ENCODE measurements at places on chromosomes 2 and 18.

GRCh38 chr2:199798831-199799580 is 52.0 kb downstream of the FTCDNL1 start:
- DNase-seq, result peak; percentile 57

DNA sequence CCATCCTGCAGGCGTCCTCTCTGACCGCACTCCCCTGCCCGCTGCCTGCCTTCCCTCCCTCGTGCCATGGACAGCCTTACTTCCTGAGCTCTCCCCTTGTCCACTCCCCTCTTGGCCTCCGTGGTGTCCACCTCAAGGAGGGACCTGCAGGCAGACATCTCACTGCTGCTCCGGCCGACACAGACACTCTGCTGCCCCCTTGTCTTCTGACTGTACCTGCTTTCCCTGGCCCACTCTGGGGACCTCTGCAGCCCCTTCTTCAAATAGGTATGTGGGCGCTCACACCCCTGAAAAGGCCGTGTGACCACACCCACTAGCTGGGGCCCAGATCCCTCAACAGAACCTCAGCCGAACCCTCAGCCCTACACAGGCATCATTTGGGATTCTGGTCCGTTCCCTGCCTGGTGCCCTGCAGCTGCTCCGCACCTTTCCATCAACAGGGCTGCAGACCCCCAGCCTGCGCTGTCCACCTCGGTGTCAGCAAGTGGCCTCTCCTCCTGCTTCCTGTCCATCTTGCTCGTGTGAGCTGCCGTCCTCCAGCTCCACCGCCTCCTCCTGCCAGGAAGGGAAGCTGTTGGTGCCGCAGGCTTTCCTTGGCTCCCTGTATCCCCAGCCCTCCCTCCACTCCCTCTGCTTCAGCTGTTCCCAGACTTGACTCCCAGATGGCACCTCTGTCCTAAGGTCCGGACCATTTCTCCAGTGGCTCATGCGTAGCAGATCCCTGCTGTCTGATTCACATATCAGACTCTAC is 94.1 kb downstream of the KLHL29 start:
- DNase-seq, result no peak

GRCh38 chr2:173401716-173402326 is 47.1 kb downstream of the CDCA7 start:
- DNase-seq, result no peak

GRCh38 chr2:119659601-119660342 is 19.2 kb upstream of the TMEM177 start:
- DNase-seq, result no peak

- DNase-seq, result no peak
Measured at GRCh38 chr2:213766465-213766901, 482.2 kb downstream of the SPAG16 start.

GRCh38 chr2:727071-727470 is 49.9 kb upstream of the TMEM18 start:
- no peak for DNase-seq

- no peak for DNase-seq
Measured at GRCh38 chr2:241985986-241986329, 116.4 kb downstream of the RTP5 start.

- no peak for DNase-seq
Measured at GRCh38 chr2:176395273-176395854, 126.1 kb downstream of the MTX2 start.

GRCh38 chr2:30784682-30785081 is 22.6 kb downstream of the CAPN13 start:
- no peak for DNase-seq

DNA sequence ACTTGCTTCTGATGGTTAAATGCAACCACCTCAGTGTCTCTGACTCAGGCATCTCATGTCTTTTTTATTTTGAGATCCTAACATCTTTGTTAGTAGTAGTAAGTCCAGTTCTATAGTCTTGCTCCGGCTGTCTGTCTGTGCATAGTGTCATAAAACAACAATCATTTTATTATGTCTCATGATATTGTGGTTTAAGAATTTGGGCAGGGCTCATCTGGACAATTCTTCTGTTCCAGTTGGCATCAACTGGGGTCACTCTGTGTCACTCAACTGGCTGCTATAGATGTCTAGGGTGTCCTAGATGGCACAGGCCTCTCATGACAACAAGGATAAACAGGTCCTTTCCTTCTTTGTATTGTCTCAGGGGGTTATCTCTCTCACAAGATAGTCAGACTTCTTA is 299.6 kb upstream of the ZNF521 start:
- no peak for DNase-seq

GRCh38 chr18:80196528-80197320 is 50.6 kb downstream of the PARD6G start:
- no peak for DNase-seq

- no peak for DNase-seq
Measured at GRCh38 chr18:45166836-45167551, 448.3 kb upstream of the SLC14A2 start.

DNA sequence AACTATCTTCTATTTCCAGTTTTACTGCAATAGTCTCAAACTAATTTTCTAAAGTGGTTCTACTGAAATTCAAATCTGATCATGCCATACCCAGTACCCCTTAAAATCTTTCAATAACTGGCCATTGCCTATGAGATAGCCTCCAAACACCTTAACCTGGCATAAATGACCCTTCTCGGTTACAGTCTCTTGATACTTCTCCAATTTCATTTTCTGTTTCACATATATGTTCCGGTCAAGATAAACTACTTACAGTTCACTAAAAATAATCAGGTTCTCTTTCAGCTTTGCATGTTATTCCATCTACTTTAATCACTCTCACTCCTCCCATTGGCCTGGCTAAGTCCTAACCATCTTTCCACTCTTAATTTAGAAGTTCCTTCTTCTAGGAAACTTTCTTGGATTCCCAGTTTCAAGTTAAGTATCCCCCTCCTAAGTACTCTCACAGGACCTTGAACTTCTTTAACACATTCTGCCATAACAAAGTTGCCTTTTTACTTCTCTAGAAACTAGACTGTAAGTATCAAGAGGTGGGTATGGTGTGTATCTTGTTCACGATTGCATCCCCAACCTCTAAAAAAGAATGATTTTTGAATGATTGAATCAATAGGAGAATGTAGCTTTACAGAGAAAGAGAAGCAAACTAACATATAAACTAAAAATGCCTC is 110.2 kb upstream of the RBBP8 start:
- no peak for DNase-seq

- DNase-seq, result no peak
Measured at GRCh38 chr18:23201741-23202140, 66.5 kb downstream of the CABLES1 start.

- no peak for DNase-seq
Measured at GRCh38 chr2:15158532-15158931, 402.6 kb downstream of the NBAS start.

DNA sequence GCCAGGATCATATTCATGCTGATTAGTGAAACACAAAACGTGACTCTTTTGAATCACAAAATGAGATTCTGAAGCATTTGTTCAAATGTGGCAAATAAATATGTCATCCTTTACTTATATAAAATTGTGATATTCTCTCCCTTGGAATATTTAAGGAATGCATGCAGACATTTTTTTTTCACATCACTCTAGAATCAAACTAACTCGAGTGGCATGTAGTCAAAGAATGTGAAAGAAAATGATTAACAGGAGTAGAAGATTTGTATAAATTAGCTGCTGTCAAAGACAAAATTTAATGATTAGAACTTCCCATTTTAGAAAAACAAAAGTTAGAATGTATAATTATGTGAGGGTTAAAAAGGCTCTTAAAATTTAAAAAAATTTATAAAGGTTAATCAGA is 721.0 kb upstream of the FAM98A start:
- no peak for DNase-seq

DNA sequence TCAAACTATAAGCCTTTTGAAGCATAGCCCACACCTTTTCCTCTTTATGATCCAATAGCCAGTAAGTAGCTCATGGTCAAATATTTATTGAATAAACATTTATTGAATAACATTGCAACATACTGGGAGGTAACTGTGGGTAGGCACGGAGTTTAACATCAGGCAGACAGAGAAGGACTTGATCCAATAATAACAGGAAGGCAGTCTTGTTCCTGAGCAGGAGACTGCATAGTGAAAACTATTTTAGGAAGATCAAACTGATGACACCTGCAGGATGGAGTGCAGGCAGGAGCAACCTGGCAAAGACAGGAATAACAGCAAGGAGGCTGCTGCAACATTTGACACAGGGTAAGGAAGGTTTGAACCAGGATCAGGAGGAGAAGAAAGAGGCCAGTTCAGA is 3.1 kb upstream of the DCTN1 start:
- no peak for DNase-seq

GRCh38 chr2:107542314-107542740 is 284.4 kb upstream of the RGPD4 start:
- no peak for DNase-seq

GRCh38 chr2:124180635-124181034 is 155.5 kb downstream of the CNTNAP5 start:
- DNase-seq, result no peak

GRCh38 chr18:70228536-70228935 is 23.0 kb upstream of the RTTN start:
- no peak for DNase-seq

- DNase-seq, result no peak
Measured at GRCh38 chr2:134722728-134723127, 3.9 kb upstream of the TMEM163 start.

DNA sequence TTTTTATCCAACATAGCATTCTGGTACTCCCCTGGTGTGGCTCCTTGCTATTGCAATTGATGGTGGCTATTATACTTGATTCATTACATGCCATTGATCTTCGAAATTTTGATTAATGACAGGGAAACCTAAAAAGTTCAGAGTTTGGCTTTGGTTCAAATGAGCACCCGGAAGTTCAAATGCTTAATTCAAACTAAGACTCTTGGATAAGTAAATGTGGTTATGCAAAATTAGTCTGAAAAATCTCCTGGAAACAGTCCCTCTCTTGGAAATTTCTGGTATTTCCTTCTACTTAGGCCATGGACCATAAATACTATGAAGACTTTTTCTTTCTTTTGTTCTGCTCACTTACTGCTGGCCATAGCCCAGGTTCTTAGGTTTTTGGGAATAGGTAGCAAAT is 65.3 kb upstream of the SMIM21 start:
- no peak for DNase-seq

GRCh38 chr2:147683380-147683779 is 161.4 kb upstream of the ACVR2A start:
- DNase-seq, result no peak

DNA sequence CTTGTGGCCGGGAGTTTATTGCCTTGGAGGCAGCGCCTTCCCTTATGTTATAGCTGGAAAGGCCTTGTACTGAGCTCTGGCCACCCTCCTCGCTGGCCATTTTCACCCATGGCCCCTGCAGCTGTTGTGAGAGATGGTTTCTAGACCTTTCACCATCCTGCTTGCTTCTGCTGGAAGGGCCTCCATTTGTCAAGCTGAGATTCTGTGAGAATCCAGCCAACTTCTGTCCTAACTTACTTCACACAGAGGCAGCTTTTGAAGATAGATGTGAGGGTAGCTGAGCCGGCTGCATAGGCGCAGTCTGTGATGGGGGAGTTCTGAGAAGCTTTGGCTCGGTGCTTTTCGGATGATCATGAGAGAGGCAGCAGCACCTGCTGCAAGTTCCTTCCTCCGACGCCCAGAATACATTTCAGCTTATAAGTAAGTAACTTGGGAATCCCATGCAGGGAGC is 8.7 kb downstream of the CTIF start:
- no peak for DNase-seq

DNA sequence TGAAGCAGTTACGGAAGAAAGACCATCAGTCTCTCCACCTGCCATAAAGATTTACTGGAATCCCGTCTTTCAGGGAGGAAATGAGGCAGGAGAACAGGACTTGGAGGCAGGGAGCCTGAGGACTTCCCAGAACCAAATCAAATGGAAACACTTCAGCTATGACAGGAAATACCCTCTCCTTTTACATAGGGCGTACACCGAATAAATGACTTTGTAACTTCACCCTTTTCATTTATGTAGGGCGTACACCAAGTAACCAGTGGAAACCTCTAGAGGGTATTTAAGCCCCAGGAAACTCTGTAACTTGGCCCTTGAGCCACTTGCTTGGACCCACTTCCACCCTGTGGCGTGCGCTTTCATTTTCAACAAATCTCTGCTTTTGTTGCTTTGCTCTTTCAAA is 218.3 kb upstream of the SLC39A10 start:
- no peak for DNase-seq

DNA sequence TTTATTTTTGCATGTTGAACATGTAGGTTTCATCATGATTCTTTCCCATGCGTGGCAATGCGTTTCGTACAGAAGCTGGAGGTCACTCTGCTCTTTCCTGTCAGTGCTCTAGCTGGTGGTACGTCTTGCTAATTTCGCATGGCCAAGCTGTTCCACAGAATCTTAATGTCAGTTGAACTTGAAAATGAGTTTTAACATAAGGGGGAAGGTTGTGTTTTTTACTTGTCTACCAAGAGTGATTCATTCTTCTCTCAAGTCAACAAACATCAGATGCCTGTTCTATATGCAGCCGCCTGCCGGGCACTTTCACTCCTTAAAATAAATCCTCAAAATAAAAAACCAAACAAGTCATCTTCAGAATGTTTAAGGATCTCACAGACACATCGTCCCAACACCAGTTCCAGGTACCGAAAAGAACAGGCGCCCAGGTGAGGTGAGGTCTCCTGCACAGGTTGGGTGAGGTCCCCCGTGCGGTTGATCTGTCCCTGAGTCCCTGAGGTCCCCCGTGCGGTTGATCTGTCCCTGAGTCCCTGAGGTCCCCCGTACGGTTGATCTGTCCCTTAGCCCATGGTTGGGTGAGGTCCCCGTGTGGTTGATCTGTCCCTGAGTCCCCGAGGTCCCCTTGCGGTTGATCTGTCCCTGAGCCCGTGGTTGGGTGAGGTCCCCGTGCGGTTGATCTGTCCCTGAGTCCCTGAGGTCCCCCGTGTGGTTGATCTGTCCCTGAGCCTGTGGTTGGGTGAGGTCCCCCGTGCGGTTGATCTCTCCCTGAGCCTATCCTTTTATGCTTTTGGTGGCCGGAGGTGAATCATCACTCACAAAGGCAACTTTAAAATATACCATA is 57.0 kb upstream of the KCNG2 start:
- no peak for DNase-seq

GRCh38 chr2:77602771-77603170 is 80.6 kb upstream of the LRRTM4 start:
- no peak for DNase-seq

- DNase-seq, result no peak
Measured at GRCh38 chr18:58611395-58612131, 17.3 kb downstream of the ALPK2 start.

DNA sequence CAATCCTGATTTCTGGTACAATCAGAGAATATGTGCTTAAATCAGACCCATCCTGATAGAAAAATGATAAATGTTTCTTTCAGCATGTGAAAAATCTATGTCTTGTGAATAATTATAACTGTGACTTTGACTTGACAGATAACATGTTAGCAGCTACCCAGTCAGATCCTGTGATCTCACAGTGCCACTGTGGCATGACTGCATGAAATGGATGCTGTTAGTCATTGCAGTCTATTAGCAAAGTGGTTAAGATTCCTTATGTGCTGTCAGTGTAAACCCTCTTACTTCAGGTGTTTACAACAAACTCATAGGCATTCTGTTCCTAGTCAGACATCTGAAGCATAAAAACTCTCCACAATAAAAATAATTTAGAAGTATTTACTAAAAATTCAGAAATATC is 244.6 kb upstream of the RND3 start:
- no peak for DNase-seq
